ENCODE measurements at places on chromosomes 5 and 9.

DNA sequence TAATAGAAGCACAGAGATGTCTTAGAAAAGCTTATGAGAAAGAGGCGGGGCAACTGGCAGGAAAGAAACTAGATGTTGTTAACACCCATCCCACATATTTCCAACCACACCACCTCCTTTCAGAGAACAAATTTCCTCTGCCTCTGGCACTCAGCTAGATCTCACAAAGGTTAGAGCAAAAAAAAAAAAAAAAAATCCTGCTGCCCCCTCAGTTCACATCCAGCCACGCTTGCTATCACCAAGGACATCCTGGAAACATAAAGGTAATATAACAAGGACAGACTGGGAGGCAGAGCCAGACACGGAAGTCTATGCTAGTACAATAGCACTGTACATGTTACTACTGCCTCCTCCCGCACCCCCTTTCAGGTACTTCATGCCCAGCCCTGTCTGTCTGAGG lies 238.0 kb upstream of the PTGER4 start:
- no peak for DNase-seq

- no peak for DNase-seq
These were observed 298.7 kb upstream of the RGMB start for GRCh38 chr5:98474782-98475181.

DNA sequence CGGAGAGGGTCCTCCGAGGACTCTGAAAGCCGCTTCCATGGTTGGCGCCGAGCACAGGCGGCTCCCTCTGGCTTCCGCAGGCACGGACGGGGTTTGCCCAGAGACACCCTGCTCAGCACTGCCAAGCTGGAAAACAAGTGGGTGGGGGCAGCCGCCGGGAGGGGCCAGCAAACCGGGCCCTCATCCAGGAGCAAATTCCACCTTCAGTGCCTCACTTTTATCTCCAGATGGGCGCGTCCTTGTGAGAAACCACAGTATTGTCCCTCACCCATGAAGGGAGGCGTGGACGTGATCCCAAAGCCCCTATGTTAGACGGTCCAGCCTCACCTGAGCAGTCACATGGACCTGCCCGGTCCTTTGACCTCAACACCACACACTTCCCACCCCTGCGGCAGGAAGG lies 29.0 kb downstream of the MED10 start:
- DNase-seq = no peak

DNA sequence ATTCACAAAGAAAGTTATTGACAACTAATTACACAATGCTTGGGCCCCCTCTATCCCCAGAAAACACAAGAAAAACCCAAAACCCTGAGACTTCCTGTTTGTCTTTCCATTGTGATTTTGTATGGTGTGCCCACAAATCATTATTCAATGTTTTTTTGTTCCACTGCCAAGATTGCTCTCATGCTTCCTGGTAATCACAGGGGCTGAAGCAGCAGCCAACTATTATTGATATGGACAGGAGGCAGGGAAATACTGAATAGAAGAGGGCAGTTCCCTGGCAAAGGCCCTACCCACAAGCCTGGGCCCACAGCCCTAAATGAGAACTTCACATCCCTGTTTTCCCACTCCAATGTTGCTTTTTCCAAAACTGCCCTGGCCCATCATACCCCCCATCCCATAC lies 21.5 kb upstream of the RFK start:
- no peak for DNase-seq

DNA sequence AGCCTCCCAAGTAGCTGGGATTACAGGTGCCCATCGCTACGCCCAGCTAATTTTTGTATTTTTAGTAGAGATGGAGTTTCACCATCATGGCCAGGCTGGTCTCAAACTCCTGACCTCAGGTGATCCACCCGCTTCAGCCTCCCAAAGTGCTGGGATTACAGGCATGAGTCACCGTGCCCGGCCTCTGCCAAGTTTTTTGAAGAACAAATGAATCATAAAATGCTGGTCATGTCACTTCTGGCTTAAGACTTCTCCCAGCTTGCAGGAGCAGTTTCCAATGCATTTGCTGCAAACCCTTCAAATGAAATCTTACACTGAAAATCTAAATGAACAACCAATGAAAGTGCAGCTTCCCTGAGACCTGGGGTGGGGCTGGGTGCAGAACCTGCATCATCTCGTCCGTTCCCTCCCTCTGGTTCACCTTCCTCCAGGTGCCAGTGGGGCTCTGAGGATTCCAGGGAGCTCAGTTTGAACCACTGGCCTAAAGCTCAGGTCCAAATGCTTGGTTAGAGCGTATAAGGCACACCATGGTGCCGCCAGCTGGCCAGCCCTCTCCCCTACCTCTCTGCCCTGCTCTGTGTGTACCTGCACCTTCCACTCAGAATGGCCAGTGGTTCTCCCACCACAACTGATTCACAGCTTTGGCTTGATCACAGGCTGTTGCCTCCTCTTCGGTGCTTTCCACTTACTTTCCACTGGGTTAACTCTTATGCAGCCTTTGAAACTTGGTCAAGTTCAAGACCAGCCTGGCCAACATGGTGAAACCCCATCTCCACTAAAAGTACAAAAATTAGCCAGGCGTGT lies 39.8 kb upstream of the FUBP3 start:
- no peak for DNase-seq

DNA sequence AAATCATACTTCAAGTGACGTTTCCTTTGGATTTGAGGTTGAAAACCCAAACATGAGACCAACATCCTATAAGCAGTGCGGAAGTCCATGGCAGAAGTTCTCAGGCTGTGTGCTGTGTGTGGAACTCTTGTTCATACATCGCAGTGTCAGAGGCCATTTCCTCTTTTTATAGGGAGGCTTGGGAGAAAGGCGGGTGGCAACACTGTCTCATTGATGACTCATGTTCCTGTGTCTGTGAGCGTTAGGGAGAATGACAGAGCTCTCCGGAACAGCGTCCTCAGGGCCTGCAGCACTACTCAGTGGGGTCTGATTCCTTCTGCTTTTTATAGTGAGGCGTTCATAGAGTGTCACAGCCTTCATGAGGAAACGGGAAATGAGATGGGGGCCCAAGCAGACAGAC lies 98.8 kb upstream of the BASP1 start:
- no peak for DNase-seq

DNA sequence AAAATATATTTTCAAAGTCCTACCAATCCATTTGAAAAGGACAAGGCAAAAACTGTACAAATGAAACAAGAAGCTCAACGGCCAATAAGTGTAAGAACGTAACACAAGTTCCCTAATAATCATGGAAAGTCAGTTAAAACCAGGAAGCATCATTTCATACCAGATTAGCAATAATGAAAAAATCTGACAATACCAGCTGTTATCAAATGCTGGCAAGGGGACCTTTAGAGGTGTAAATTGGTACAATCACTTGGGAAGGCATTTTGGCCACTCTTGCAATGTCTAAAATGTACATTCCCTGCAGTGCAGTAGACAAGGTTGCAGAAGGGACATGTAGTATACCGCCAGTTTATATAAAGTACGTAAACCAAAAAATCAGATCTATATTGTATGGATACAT lies 10.1 kb upstream of the SEMA5A start:
- no peak for DNase-seq

DNA sequence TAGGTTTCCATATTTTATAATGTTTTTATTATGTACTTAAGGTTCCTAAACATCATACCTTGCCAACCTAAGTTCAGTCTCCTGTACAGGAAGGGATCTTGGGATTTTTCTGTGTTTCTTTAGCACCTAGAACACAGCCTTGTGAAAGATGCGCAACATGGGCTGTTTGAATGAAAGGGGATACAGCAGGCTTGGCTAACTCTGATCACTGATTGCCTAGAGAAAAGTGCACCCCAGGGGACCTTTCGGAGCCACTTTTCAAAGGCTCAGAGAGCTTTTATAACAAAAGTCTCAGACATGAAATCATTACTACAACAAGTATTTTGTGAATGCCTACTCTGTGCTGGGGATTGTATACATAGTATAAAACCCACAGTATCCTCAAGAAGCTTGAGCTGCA lies 261.6 kb downstream of the BNC2 start:
- DNase-seq = no peak
